Upper lobe of right lung (tissue), 1 donor: ENCODE measurements at places on chromosomes 3 and 15. TPM values are rescaled to one million over a fixed set of nuclear protein-coding genes. Genes with fewer than 3 reads are reported as not detected.

DNA sequence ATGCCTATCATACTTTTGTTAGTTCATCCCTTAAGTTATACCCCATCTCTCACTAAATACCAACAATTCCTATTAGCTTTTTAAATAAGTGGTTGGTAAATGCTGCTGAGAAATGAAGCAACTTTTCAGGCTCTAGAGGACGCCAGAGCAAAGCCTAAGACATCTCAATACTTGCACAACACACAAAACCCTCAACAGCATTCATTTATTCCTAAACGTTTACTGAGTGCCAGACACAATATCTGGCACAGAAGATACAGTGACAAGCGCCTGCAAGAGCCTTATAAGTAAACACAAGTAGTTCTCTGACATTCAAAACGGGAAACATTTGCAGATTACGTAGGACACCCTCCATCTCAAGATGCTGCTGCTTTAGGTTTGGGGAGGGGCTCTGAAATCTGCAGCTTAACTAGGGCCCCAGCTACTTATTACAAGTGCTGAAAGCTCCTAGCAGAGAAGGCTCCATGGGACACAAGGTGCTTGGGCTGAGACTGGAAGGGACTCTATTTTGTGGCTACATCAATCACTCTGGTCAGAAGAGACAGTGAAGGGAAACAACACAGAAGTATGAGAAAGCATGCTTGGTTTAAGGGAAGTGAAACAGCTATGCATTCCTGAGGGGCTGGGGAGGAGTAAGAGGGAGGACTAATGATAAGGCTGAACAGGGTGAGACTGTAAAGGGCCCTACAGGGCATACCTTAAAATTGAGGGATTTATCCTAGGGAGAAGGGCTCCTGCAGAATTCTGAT is 311.3 kb downstream of the PLCL2 start:
- no peak for DNase-seq
- peaks cover 2% of the 10 kb centered on the region for H3K36me3 ChIP-seq
- H3K4me3 ChIP-seq, result no peak overlapping the region

FRMD4B gene
- 60.7 TPM for total RNA-seq

VIPR1 gene
- 184 TPM for total RNA-seq

DNA sequence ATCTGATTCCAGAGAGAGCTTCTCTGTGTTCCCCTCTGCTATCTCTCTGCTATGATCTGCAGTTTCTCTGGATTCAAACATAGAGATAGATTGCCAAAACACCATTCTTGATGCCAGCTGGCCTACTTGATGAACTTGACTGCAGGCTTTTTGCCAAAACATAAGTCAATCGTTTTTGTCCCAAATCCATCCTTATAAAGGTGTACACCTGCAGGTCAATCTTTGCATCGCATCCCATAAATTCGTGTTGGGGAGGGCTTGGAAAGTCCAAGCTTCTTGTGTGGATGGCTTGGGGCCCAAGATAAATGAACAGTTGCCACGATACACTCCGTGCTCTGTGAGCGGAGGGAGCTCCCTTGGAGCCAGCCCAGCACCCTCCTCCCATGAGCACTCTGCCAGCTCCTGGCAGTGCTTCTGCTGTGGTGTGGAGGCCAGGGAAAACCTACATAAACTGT is 2.7 kb downstream of the CERS3 start:
- H3K4me1 ChIP-seq, result no peaks in the 10 kb centered on the region
- no peak overlapping the region for H3K27ac ChIP-seq
- no peaks in the 10 kb centered on the region for H3K36me3 ChIP-seq
- no peak for DNase-seq

DNA sequence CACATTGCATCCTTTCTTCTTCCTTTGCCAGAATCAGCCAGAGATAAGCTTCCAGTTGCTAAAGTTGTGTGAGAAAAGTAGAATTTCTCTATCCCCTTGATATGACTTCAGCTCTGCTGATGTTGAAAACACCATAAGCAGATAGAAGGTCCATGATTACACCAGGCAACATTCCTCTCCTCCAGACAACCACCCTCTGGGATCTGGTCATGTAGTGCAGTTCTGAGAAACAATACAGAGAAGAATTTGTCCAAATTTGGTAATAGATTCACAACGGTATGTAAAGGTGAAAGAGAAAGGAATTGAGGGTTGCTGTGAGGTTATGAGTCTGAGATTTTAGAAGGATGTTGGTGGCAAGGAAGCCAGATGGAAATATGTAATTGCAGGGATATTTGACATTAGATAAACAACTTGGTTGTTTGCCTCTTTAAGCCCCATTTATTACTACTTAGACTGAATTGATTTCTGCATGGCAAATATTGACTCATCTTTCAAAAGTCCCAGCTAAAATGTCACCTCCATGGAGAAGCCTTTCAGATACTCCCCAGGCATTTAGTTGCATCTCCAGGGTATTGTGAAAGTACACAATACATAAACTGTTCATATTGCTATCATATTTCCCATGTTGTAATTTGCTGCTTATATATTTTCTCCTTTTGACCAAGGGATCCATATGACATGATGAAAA is 134.9 kb downstream of the GAP43 start:
- no peak overlapping the region for H3K27ac ChIP-seq
- no peaks in the 10 kb centered on the region for H3K4me1 ChIP-seq
- H3K27me3 ChIP-seq, result no peaks in the 10 kb centered on the region
- no peaks in the 10 kb centered on the region for H3K36me3 ChIP-seq
- no peak overlapping the region for H3K4me3 ChIP-seq

LMAN1L gene
- total RNA-seq, result not detected

TTBK2 gene
- 19.1 TPM for total RNA-seq

- no peak overlapping the region for H3K4me3 ChIP-seq
- H3K27ac ChIP-seq, result no peak overlapping the region
Observed at GRCh38 chr3:171013822-171014748, 12.4 kb downstream of the SLC2A2 start.

DNA sequence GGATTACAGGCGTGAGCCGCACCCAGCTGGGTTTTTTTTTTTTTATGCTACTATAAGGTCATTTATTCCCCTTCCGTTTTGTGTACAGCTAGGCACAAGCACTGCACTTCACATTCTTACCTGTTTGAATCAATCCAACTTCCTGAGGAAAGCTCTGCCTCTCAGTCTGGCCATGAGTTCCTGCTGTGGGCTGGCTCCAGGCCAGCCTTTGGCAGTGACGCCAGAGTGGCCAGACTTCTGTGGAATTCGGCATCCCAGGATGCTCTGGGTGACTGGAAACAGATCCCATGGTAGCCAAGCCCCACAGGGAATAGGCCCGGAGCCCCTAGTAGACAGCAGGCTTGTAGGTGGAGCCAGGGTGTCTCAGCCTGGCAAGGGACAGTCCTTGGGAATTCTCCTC is 21.5 kb upstream of the TIMP4 start:
- no peak overlapping the region for H3K4me3 ChIP-seq
- no peaks in the 10 kb centered on the region for H3K36me3 ChIP-seq
- H3K27ac ChIP-seq, result peak overlapping the region; percentile 21
- peak; percentile 89 for DNase-seq

THPO gene
- 0.20 TPM for total RNA-seq

GRCh38 chr3:17489139-17489538 is 253.3 kb downstream of the TBC1D5 start:
- no peak overlapping the region for H3K4me3 ChIP-seq
- no peak overlapping the region for H3K27ac ChIP-seq
- no peak for DNase-seq
- H3K4me1 ChIP-seq, result no peaks in the 10 kb centered on the region
- H3K27me3 ChIP-seq, result no peaks in the 10 kb centered on the region
